GM23338 (cell line): ENCODE measurements at places on chromosomes 5 and 9. TPM values are rescaled to one million over a fixed set of nuclear protein-coding genes. Genes with fewer than 3 reads are reported as not detected.

The ADGRD2 gene
- total RNA-seq = 0.45 TPM in 1 of 2 replicates, not detected in the other

The PCDHGA5 gene
- total RNA-seq = 2.9 and 3.1 TPM in 2 replicates

The SMIM33 gene
- total RNA-seq = not detected in 2 replicates

The UBE2R2 gene
- 32.5 and 36.4 TPM in 2 replicates for total RNA-seq

DNA sequence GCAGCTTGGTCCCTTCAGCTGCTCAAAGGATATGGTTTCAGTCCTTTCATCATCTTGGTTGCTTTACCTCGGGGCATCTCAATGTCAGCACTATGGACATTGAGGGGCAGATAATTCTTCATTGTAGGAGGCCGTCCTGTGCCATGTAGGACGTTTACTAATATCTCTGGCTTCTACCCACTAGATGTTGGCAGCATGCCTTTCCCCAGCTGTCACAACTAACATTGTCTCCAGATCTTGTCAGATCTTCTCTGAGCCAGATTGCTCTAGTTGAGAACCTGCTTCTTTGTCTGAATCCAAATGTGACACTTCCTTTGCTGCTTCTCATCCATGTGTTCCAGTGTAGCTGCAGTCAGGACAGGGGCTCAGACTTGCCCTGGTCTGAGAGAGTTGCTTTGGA, 10.3 kb downstream of the PTPA start:
- H3K4me3 ChIP-seq = no peak overlapping the region
- no peak overlapping the region for H3K27ac ChIP-seq
- H3K27me3 ChIP-seq = no peaks in the 10 kb centered on the region
- H3K4me1 ChIP-seq = peaks cover 4% of the 10 kb centered on the region; the same call in 1 of the 2 replicates
- H3K36me3 ChIP-seq = peaks cover 9% of the 10 kb centered on the region

- DNase-seq = no peak
- no peak overlapping the region for H3K27ac ChIP-seq
- no peaks in the 10 kb centered on the region for H3K27me3 ChIP-seq
- H3K4me3 ChIP-seq = no peak overlapping the region
These were observed 34.1 kb upstream of the UNC5A start for GRCh38 chr5:176776141-176776865.

DNA sequence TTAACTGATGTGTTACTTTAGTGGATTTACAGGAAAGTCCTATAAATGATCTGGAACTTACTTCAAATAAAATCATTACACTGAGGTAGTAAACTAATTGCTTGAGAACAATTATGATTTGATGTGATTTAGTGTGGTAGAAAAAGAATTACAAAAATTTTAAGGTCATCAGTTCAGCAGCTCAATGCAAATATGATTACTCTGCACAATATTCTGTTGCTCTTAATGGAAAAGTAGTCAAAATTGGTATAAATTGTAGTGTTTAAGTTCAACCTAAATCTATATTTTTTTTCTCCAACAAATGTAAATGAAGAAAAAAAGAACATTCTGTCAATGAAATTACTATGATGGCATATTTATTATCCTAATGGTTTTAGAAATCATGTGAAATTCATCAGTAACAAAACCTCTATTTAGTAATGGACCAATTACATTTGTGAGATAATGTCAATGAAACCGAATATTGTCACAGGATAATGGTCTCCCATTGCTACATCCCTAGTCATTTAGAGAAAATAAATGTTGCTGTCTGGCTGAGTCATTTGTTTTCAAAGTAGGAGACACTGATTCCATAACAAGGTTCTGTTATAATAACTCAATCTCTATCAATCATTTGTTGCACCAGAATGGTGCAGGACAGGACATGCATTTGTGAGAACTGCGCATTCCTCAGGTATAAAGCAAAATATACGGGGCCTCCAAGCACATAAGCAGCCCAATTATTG, 177.1 kb downstream of the NFIB start:
- H3K27me3 ChIP-seq = no peaks in the 10 kb centered on the region
- H3K4me3 ChIP-seq = no peak overlapping the region
- DNase-seq = no peak
- H3K27ac ChIP-seq = no peak overlapping the region
